ENCODE measurements at places on chromosomes 7 and 10.

GRCh38 chr10:113718969-113719822 lies 32.3 kb upstream of the PLEKHS1 start:
- no peak for DNase-seq

- no peak for DNase-seq
Observed at GRCh38 chr10:18675086-18675801, 16.0 kb downstream of the ARL5B start.

DNA sequence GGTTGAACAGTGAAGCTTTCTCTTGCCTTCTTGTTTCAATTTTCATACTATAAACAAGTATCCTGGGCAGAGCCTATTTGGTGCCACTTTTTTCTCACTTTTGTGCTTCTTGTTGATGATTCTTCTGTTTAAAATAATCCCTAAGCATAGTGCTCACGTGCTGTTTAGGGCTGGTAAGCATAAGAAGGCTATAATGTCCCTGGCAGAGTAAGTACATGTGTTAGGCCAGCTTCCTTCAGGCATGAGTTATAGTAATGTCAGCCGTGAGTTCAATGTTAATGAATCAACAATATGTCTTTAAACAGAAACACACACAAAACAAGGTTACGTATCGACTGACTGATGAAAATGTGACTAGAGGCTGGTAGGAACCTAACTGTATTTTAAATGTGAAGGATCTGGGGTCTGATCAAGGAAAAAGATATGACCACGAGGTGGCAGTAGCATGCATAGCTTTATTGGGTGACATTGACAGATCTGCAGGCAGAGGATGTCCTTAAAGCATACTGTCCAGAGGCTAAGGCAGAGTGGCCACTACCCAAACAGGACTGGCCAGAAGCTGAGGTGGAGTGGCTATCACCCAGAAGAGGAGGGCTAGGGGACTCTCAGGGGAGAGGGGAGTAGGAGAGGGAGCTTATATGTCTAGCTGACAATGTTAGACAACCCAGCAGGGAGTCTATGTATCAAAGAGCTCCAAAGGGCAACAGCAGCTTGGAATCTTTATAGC lies 113.7 kb downstream of the BRAF start:
- peak; percentile 64 for DNase-seq

- DNase-seq, result no peak
Observed at GRCh38 chr7:98565103-98565502, 52.0 kb upstream of the NPTX2 start.

- DNase-seq, result no peak
Observed at GRCh38 chr7:32158751-32159745, 88.8 kb upstream of the PDE1C start.

- no peak for DNase-seq
Observed at GRCh38 chr7:26099236-26099635, 52.8 kb upstream of the NFE2L3 start.

DNA sequence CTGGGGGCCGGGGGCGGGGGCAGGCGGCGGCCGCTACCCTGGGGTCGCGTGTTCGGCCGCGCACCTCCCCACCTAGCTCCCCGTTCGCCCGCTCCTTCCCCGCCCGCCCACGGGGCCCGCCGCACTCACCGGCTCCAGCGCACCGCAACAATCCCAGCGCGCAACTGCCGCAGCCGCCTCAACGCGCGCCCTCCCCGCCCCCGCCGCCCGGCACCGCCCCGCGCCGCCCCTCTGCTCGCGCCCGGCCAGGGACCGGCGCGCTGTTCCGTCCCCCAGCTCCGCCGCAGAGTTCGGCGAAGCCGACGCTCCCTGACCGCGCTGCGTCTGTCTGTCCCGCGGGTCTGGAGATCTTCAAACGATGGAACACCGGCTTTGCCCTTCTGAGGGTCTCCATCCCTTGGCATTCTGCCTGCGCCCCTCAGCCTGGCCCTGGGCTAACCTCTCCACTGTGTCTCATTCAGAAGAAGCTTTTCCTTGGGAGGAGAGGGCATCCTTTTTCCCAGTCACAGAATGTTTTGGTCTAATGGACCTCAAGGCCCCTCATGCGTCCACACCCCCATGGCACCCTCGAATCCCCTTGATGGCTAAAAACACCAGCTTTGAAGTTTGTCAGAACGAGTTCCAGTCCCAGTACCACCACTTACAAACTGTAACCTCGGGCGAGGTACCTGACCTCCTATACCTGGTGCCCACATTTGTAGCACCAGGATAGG lies at the start of gene NT5C2:
Gene NT5C2 (minus strand): TSS at position 166 of the 713 bp plus-strand sequence. CDS start 18,314 bp downstream, outside the sequence.
- DNase-seq, result peak; percentile 84

GRCh38 chr7:95951997-95952795 lies 179.8 kb downstream of the DYNC1I1 start:
- DNase-seq, result no peak

GRCh38 chr7:81685270-81685868 lies 84.5 kb downstream of the HGF start:
- DNase-seq, result no peak

- peak; percentile 83 for DNase-seq
Observed at GRCh38 chr7:149147072-149147751, at the start of gene ZNF398. TSS of gene ZNF398 (plus strand) at chr7:149147453. CDS start at chr7:149147743, 290 bp downstream.

- peak; percentile 39 for DNase-seq
Observed at GRCh38 chr10:80599424-80599847, 61.7 kb downstream of the SH2D4B start.

DNA sequence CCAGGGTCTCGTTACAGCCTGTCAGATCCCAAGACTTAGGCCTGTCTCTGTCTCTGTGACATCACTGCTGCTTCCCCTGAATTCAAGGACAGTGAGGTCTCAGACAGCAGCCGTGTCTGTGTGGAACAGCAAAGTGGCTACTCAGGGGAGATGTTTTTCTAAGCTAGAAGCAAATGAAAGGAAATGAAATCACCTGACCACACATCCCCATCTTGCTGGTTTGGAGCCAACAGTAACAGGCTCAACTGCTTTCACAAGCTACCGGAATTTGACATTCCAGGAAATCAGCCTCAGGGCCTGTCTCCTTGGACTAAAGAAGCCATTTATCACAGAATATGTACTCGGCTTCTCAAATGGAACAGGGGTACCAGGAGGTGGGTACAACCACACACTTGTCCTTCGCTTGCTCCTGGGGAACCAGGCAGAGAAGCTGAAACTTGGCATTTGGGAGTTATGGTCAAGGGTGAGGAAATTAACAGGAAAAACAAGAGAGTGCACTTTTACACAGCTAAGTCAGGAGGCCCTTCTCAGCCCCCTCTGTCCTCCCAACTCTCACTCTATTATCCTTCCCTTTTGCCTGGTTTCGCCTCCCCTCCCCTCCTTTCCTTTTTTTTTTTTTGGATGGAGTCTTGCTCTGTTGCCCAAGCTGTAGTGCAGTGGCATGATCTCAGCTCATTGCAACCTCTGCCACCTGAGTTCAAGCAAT lies 73.2 kb downstream of the SPDYE5 start:
- no peak for DNase-seq

GRCh38 chr10:130512936-130513335 lies 376.7 kb downstream of the GLRX3 start:
- DNase-seq, result no peak

DNA sequence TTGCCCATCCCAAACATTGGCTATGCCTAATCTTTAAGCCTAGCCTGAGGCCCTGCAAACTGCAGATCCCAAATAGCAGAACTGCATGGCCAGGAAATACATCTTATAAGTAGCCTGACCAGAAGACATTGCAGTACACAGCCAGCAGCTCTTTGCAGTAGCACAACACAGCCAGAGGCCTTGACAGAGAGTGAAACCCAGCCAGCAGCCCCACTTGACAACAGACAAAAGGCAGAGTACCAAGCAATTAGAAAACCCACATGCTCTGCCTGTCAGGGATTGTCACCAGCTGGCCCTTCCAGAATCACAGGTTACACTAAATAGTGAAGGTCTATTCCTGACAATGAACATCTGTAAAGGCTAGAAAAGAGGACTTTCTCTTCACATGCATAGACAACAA lies 242.8 kb upstream of the TMEM72 start:
- no peak for DNase-seq

DNA sequence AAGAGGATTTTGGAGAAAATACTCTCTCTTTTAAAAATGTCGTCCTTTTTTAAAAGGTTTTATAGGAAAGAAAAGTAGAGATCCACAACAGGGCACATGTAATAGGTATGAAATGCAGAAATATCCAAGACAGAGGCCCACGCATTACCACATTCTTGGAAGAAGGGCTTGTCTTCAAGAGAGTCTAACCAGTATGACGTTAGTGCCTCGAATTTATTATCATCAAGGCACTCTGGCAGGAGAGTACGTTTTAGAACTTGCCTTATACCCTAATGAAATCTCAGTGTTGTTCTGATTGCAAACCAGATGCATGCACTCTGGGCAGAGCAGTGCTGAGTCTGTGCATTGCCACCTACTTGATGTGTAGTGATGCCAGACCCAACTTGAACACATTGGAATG lies 342.6 kb upstream of the NFE2L3 start:
- no peak for DNase-seq

GRCh38 chr7:133859231-133859630 lies 267.9 kb upstream of the LRGUK start:
- no peak for DNase-seq

- DNase-seq, result no peak
Observed at GRCh38 chr7:82841828-82842227, 320.9 kb downstream of the PCLO start.

GRCh38 chr10:126959906-126960685 lies 54.9 kb downstream of the DOCK1 start:
- DNase-seq, result no peak

GRCh38 chr10:33143160-33143728 lies 185.2 kb upstream of the ITGB1 start:
- no peak for DNase-seq

GRCh38 chr10:94361171-94361794 lies 1.5 kb downstream of the NOC3L start:
- DNase-seq, result peak; percentile 12

Measured in DND-41 (cell line).